CD4-positive, alpha-beta T cell treated with Interferon gamma for 1 hour (primary cell): ENCODE measurements at places on chromosomes 12 and 14.

DNA sequence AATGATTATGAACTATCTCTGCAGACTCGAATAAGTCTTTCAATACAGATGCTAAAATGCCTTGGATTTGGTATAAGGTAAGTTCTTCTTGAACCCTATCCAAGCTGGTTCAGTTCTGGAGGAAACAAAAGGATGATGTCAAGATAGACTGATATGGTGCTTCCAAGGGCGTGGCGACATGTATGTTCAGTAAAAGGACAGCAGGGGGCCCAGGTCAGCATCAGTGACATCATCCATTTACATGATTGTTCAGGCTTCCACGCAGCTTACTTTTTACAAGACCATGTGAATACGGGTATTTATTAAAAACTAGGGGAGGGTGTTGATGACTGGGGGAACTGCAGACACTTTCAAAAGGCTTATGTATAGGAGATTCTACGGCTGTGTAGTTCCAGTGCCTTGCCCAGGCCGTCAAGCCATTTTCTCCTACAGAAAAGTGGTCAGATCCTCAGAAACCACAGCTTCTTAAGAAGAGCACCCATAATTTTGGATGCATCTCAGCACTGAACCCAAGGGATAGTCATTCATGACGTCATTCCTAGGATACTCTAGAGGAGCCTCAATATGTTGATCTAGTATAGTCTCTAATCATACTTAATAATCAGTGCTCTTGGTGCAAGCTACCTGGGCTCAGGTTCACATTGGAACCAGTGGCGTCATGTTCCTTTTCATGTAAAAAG is 527.7 kb downstream of the FUT8 start:
- no peak for DNase-seq

DNA sequence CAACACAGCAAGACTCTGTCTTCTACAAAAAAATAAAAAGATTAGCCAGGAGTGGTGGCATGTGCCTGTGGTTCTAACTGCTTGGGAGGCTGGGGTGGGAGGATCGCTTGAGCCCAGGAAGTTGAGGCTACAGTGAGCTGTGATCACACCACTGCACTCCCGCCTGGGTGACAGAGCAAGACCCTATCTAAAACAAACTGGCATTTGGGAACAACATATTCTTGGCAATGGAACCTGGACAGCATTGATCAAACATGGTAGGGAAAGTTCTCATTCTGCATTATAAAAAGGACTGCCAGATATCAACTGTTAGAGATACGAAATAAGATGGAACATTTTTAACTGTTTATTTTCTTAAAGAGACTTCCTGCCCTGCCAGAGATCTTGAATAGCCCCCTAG is 81.5 kb downstream of the PPP2R5C start:
- no peak for DNase-seq

GRCh38 chr14:63163306-63163705 is 40.9 kb upstream of the RHOJ start:
- DNase-seq: no peak

DNA sequence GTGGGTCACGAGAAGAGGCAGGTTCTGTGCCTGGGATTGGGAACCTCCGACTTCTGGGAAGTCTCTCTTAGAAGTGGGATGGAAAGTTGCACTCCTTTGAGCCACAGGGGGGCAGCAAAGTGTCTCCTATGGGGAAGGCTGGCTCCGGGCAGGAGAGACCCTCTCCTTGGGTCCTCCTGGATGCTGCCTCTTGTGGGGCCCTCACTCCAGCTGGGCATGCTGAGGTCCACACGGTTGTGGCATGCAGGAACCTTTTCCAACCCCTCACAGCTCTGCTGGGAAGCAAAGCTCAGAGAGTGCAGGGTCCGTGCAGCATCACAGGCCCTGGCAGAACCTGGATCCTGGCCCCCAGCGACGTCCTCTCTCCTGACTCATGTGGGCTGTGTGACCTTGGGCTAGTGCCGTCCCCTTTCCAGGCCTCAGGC is 17.4 kb downstream of the SDSL start:
- no peak for DNase-seq

GRCh38 chr12:1322821-1323220 is 271.6 kb downstream of the FBXL14 start:
- DNase-seq: no peak

GRCh38 chr12:63855299-63855698 is 10.8 kb downstream of the SRGAP1 start:
- no peak for DNase-seq

DNA sequence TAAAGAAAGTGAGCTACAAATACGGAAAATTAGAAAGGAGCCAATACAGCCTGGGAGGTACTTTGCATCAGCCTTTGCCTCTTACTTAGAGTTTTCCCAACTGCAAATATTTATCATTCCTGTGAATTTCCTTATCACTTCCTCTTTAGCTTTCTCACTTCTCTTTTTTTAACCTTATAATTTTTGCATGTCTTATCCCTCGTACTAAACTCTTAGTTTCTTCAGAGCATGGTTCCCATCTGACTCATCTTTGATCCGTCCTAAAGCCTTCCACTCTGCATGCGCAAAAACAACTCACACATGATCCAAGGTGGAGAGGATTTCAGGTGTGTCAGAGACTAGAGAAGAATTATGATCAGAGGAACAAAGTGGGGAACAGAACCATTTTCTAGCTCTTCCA is 9.6 kb upstream of the SNAPC1 start:
- DNase-seq: no peak

DNA sequence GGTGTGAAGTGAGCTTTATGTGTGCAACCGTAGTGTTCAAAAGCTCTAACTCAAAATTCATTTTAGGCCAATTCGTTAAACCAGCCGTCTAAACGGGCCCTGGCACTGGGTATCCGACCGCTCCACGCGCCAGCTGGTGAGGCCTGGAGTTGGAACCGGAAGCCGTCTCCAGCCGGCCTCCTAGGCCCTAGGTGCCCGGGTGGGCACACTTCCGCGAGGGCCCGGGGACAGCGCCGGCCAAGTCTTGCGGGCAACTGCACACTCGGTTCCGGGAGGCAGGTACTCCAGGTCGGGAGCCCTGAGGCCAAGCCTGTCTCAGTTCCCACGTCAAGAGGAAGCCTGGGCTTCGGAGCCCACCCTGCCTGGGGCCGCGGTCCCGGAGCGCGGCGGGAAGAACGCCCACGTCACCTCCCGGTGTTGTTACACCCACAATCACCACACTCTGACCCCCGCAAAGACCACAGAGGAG is 16.2 kb downstream of the OTX2 start:
- no peak for DNase-seq

DNA sequence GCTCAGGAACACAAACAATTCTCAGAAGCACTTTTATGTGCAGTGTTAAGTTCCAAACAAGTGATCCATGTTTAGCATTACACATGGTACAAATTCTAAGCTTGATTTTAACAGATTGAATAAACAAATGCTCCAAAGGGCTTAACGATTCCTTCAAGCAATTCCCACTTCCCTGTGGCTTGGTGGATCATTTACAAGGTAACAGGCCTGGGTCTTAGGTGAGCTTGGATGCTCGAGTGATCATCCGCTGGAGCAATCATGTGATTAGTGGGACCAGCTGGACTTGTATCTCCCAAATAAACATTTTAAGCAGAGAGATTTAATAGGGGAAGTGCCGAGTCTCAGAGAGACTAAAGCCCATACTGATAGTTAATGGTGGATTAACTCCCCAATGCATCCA is 70.7 kb downstream of the CALM1 start:
- DNase-seq: no peak

GRCh38 chr14:71720978-71721624 is 211.1 kb upstream of the RGS6 start:
- DNase-seq: no peak

DNA sequence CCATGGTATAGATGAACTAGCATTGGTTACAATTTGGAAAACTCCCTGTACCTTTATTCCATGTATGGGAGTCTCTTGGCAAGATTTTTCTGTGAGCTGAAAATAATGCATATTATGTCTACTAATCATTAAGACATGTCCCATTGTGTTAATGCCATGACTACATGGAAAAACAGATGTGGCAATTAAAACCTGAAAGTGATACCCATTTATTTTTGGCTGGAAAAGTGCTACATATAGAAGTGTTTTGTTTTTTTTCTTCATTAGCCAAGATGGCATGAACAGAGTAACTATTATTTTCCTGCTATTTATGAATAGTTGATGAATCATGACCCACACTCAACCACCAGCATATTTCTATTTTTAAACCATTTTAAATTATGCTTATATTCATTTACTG is 58.2 kb downstream of the ALG10B start:
- no peak for DNase-seq

DNA sequence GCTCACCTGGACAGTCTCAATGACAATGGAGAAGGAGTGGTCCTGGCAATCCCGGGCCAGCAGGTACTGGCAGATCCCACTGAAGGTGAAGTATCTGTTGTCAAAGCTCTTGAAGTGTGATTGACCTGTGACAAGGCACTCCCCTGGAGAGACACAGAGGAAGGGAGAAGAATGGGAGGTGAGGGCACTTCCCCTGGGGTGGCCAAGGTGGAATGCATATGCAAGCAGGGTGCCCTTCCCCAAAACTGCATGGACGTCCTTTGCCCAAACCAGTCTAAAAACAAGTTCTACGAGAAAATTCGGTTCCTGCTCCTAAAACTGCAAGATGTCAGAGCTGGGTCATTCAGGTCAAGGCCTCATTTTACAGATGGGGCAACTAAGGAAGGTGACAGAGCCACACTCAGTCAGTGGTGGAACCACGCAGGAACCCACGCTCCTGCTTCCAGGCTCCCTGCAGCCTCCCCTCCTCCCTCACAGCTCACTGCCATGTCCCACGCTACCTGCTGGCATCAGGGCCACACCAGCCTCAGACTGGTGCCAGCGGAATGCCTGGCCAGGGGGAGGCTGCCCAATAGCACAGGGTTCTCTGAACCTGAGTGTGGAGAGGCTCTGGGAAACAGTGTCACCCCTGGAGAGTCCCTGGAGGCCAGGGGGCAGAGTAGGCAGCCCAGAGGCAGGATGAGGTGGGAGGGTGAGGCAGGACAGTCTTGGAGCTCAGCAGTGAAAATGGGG is 59.2 kb downstream of the VWF start:
- no peak for DNase-seq

- DNase-seq: no peak
Measured at GRCh38 chr14:83556065-83556464, 1973.9 kb upstream of the FLRT2 start.

DNA sequence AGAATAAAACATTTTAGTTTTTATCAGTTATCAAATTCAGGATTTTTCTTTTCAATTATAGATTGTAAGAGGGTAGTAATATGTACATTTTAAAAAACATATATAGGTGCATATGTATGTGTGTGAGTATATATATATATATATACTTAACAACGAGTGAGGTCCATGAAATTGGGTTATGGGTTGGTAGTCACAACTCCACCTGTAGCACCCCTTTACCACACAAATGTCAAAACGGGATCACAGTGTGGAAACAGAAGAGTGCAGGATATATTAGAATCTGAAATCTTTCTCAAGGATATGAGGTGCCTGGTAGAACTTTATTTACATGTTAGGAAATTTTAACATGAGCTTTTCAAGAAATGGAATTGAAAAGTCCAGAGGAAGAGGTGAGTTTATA is 31.3 kb downstream of the MIA2 start:
- no peak for DNase-seq

DNA sequence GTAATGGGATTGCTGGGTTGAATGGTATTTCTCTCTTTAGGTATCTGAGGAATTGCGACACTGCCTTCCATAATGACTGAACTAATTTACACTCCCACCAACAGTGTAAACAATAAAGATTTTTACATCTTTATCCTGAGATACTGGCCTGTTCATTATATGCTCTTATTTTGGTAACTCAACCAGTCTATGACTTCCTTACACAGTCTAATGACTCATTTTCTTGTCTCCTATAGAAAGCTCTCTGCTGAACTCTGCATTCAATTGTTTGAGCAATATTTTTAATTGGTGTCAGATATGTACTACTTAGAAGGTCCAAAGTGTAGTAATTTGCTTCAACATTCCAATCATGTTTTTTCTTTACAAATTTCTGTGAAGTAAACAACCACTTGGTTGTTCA is 1351.8 kb downstream of the FSCB start:
- DNase-seq: no peak

- no peak for DNase-seq
Measured at GRCh38 chr14:104741803-104742251, 11.1 kb upstream of the SIVA1 start.

DNA sequence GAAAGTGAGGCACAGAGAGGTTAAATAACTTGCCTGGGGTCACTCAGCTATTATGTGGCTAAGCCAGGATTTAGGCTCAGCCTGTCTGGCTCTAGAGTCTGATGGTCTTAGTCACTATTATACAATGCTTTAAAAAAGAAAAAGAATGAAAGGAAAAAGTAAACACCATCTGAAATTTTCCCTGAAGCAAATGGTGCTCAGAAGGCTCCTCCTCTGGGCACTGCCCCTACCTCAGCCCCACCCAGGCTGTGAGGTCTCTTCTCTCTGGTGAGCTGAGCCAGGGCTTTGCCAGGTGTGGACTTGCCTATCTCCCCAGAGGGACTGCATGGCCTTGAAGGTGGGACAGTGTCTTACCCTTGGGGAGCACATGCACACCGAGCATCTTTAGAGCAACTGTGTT is 117.5 kb upstream of the DYRK2 start:
- no peak for DNase-seq

- no peak for DNase-seq
Measured at GRCh38 chr14:61334197-61334701, 12.9 kb downstream of the PRKCH start.

DNA sequence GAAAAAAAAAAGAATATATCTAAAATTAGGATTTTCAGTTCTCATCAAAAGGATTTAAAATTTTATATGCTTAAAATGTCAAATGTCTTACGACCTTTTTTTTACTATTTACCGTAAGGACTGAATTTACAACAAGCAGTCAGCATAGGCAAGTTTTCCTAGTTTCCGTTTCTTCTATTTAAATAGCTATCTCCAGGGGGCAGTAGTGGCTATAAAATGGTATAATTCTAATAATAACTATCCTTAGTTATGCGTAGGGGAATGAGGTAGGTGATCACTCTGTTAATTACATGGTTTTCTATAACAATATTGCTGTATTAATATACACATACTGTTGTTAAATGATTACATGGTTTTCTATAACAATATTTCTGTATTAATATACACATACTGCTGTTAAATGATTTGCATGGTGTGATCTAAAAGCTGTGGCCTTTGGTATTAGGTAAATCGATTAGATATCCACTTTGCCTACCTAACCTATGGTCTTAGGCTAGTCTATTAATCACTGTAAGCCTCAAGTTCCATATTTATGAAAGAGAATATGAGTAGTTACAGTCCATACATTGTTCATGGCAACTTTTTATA is 217.7 kb upstream of the PDZRN4 start:
- DNase-seq: no peak
